ENCODE measurements at places on chromosomes 7 and 10. TPM values are rescaled to one million over a fixed set of nuclear protein-coding genes. Genes with fewer than 3 reads are reported as not detected.

Gene TEX47
- total RNA-seq: not detected

Gene TFR2
- total RNA-seq: 0.39 TPM

Gene GPR26
- total RNA-seq: not detected

Gene MOGAT3
- not detected for total RNA-seq

Gene GPR146
- not detected for total RNA-seq

Gene TWIST1
- 0.34 TPM for total RNA-seq

Gene TEX36
- total RNA-seq: not detected

Gene ACHE
- 0.31 TPM for total RNA-seq

Gene ZNF488
- 0.39 TPM for total RNA-seq

Gene RNF32
- 0.94 TPM for total RNA-seq

Gene VWC2
- not detected for total RNA-seq

Gene TRIM50
- not detected for total RNA-seq

Gene SHTN1
- total RNA-seq: 7.4 TPM

Gene FGF8
- total RNA-seq: not detected

Gene PTPN12
- total RNA-seq: 62.0 TPM

Gene GPC2
- total RNA-seq: 1.1 TPM

Gene NANOS1
- 2.6 TPM for total RNA-seq

Gene CPXM2
- under 0.01 TPM for total RNA-seq

Gene MARVELD1
- total RNA-seq: 34.8 TPM

Gene MMP21
- not detected for total RNA-seq

Gene OR2AE1
- not detected for total RNA-seq

Gene PIP
- not detected for total RNA-seq

Gene TMEM270
- not detected for total RNA-seq

Gene ACSL5
- not detected for total RNA-seq

Gene CLRN3
- not detected for total RNA-seq

Gene SPDYE6
- not detected for total RNA-seq

Gene FAM241B
- 2.9 TPM for total RNA-seq

Gene EVX1
- not detected for total RNA-seq

Gene NCF1
- 1.9 TPM for total RNA-seq

Gene DENND11
- 7.6 TPM for total RNA-seq

Gene TRPV6
- total RNA-seq: 0.08 TPM

Gene CLCN1
- not detected for total RNA-seq

Gene EXOC6
- total RNA-seq: 1.4 TPM

Gene PON1
- total RNA-seq: not detected

Gene C7orf33
- total RNA-seq: not detected

Gene TMEM106B
- 21.9 TPM for total RNA-seq

Gene GSTO2
- total RNA-seq: 50.1 TPM

Gene ZCCHC24
- total RNA-seq: 1.0 TPM

Gene GRK5
- 5.7 TPM for total RNA-seq

Gene HTR7
- 22.6 TPM for total RNA-seq

Gene ABCB8
- total RNA-seq: 53.4 TPM

Gene AKR1B15
- total RNA-seq: not detected

Gene TDRD1
- 0.31 TPM for total RNA-seq

Gene CCL24
- total RNA-seq: not detected

Gene LIPK
- not detected for total RNA-seq

Gene ATG9B
- 0.08 TPM for total RNA-seq

Gene ACADSB
- total RNA-seq: 1.6 TPM

Gene FAM24B
- 4.1 TPM for total RNA-seq

Gene VIPR2
- total RNA-seq: not detected

Gene LRRC17
- total RNA-seq: not detected

Gene PPP3CB
- 16.0 TPM for total RNA-seq

Gene CYP3A7
- total RNA-seq: not detected

Gene TMEM209
- total RNA-seq: 15.1 TPM

Gene MRPS17
- 11.1 TPM for total RNA-seq

Gene RSPH10B2
- not detected for total RNA-seq

Gene PLAC9
- total RNA-seq: not detected

Gene TAS2R3
- not detected for total RNA-seq

Gene ZNF727
- 0.23 TPM for total RNA-seq

Gene NUDT13
- 2.5 TPM for total RNA-seq

Gene AMZ1
- under 0.01 TPM for total RNA-seq

Measured in hair follicular keratinocyte (primary cell).